ENCODE measurements at places on chromosomes 5 and 9.

GRCh38 chr5:119808474-119808873 lies 179.1 kb downstream of the FAM170A start:
- DNase-seq = no peak

- no peak for DNase-seq
Measured at GRCh38 chr9:138103111-138103848, 225.7 kb downstream of the CACNA1B start.

DNA sequence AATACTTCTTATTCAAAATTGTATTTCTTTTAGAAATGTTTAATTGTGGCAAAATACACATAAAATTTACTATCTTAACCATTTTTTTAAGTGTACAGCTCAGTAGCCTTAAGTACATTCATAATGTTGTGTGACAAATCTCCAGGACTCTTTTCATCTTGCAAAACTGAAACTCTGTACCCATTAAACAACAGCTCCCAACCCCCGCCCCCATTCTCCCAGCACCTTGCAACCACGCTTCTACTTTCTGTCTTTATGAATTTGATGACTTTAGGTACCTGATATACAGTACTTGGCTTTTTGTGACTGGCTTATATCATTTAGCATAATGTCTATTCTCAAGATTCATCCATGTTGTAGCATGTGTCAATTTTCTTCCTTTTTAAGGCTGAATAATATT lies 2.8 kb upstream of the IL5 start:
- DNase-seq = no peak

- DNase-seq = no peak
Measured at GRCh38 chr5:122863240-122863639, 17.8 kb downstream of the SNX24 start.

- no peak for DNase-seq
Measured at GRCh38 chr9:2241461-2241835, 226.3 kb downstream of the SMARCA2 start.

- no peak for DNase-seq
Measured at GRCh38 chr9:22036866-22037626, 27.9 kb upstream of the CDKN2B start.

- no peak for DNase-seq
Measured at GRCh38 chr9:90188656-90189055, 454.0 kb downstream of the DIRAS2 start.

DNA sequence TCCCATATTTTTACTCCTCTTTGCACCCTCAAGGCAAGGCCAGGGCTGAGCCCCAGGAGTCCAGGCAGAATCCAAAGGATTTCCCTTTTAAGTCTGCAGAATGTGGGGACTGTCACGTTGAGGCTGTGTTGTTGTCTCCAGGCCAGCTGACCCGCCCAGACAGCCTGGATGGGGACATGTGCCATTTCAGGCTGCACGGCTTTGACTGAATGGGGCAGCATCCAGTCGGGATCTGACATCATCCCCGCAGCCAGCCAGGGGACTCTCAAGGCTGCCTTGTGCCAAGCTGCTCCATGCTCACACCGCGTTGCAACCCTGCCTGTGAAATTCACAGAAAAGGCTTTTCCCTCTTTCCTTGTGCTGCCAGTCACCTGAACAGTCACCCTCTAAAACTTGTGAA lies 2.2 kb upstream of the ZNF366 start:
- no peak for DNase-seq

- no peak for DNase-seq
Measured at GRCh38 chr9:133449760-133450159, 10.0 kb upstream of the CACFD1 start.

DNA sequence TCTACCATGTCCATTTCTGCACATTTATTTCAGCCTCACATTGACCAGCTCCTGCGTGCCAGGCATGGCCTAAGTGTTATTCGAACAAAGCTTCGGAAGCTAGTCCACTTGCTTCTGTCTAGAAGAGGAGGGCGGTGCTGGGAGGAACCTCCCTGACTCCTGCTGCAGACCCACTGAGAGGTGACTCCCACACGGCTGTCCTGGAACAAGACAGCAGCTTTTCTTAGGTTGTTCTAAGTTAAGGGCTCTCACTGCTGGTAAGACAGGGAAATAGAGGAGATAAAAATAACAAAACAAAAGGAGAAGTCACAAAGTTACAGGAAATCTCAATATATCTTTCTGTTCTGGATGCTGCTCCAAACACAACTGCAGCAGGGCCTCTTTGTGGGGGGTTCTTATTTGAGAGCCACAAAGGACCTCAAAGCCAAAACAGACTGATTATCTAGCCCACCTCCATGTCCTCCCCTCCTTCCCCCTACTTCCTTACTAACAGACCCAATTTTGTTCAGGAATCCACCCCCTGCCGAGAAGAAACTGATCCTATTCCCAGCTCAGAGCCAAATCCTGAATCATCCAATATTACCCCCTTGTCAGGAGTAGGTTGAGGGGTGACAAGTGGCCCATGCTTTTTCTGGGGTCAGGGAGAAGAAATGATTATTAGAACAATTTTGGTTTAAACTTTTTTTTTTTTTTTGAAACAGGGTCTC lies 28.4 kb upstream of the KCNIP1 start:
- no peak for DNase-seq

DNA sequence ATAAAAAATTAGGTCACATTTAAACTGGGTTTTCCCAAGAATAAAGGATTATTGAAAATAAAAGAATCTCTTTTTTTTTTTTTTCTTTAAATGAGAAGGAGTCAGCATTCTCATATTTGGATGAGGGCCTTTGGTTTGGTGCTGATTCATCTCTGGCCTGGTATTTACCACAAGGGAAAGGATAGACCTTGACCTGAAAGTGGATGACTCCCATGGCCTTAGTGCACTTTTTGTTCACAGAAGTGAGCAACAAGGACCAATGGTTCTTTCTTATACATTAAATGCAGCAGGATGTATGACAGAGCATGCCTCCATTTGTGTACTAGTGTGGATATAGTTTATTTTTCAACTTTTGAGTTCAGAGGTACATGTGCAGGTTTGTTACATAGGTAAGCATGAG lies 6.9 kb downstream of the YTHDC2 start:
- no peak for DNase-seq

DNA sequence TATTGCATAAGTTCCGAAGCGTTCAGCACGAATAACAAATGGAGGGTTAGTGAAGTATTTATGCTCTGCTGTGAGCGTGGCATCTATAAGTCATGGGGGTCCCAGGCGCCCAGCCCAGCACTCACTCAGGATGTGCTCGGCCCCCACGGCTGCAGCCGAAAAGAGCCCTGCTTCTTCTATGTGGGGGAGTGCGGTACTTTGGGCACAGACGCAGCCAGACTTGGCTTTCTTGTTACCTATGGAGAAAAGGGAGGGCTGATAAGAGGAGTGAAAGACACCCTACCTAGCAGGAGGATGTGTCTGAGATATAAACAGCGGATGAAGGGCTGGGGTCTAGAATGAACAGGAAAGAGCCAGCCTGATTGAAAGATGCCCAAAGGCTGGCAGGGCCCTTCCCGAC lies 51.4 kb downstream of the MRPL36 start:
- DNase-seq = no peak

- DNase-seq = no peak
Measured at GRCh38 chr5:91175708-91176107, 207.4 kb downstream of the ARRDC3 start.

DNA sequence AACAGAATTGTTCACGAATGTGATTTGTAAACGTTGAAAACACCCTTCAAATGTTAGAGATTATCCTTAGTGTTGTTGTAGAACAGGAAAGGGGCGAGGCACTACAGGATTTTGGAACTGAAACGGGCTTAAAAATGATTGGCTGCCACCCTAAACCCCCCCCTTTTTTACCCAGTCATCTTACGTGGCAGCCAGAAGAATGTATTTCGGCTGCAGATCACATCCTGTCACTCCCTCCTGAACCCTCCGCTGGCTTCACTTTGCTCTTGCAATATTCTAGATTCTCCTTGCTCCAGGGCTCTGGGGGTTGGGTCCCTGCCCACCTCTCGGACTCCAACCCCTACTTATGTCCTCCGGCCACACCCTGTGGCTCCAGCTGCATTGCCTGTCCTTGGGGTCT lies 13.9 kb upstream of the UNC5A start:
- DNase-seq = no peak

- no peak for DNase-seq
Measured at GRCh38 chr5:156850206-156850751, at the start of gene PPP1R2B. Gene PPP1R2B (plus strand): TSS chr5:156850295. CDS start chr5:156850563, 268 bp downstream.

GRCh38 chr9:128231638-128232527 lies 28.7 kb downstream of the DNM1 start:
- no peak for DNase-seq

DNA sequence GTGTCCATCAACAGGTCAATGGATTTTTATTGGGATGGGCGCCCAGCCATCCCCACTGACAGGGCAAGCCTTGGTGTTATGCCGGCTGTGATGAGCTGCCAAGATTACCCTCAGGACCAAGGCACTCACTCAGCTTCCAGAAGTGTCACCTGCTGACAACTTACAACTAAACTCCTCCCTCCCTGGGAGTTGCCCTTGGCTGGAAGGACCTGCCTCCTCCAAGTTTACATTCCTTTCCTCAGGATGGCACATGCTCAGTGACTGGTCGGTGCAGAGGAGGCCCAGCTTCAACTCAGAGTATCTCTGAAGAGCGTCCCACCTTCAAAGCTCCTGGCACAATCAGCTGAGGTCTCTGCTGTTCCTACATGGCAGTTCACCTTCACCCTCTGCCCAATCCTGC lies 52.5 kb upstream of the ZBTB43 start:
- no peak for DNase-seq

DNA sequence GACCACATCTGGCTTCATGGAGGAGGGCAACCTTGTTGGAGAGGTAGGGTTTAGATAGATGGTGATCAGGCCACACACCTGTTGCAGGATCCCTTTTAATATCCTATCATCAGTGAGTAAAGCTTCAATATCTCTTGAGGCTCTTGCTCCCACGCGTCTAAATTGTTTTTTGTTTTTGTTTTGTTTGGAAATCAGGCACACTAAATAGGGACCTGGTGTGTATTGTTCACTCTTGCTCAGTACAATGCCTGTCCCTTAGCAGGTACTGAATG lies 2.6 kb upstream of the TMEM268 start:
- DNase-seq = no peak

- DNase-seq = no peak
Measured at GRCh38 chr9:7129391-7129790, 371.6 kb downstream of the KDM4C start.

DNA sequence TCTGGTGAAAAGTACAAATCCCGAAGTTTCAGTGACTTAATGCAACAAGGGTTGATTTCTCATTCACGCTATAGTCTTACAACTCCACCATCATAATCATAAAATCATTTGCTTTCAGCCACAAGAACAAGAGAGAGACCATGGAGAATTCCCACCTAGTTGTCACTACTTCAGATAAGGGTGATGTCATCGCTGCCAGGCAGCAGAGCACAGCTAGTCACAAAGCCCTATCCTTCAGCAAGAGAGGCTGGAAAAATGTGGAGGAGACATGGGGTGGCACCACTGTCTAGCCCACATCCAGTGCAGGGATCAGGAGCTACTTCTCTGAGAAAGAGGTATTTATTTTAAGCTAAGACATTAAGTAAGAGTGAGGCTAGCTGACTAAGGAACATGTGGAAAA lies 356.1 kb downstream of the YTHDC2 start:
- no peak for DNase-seq

DNA sequence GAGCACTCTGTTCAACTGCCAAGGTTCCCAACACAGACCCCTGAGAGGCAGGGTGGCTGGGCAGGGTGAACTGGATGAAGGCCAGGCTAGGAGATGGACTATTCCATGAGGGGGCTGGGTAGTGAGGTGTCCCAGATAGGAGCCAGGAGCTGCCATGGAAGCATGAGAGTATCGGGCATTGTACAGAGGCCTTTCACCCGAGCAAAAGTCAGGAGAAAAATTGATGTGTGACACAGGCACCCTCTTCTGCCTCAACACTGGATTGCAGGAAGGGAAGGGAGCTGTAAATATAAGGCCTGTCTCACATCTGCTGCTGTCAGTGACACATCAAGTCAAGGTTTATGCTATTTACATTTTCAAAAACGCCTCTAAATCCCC lies 74.6 kb downstream of the UBAP1 start:
- no peak for DNase-seq

GRCh38 chr5:176743136-176743861 lies 67.1 kb upstream of the UNC5A start:
- no peak for DNase-seq

DNA sequence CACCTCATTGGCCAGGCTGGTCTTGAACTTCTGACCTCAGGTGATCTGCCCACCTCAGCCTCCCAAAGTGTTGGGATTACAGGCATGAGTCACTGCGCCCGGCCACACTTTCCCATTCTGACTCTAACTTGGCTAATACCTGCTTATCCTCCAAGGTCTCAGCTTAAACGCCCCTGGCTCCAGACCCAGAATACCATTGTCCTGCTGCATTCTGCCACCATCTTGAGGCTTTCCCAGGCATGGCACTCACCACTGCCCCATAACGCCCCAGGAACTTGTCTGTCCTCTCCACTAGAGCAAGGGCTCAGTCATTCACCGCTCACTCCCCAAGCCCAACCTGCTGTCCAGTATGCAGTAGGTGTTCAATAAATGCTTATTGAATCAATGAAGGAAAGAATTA lies 39.8 kb downstream of the CAMK2A start:
- no peak for DNase-seq

DNA sequence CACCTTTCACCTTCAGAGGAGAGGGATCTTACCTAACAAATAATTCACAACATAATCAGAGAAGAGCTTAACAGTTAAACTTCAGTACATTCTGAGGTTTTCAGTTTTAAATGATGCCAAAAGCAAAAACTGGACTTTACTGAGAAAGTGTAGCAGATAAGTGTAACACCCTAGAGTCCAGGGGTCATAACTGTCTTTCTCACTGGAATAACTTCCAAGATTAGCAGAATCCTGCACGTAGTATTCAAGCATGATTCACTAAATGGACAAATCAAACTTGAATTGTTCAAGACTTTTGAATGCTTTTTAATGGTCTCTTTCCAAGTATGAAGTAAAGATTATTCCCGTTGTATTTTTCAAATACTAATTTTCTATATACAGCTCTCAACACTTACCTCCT lies 180.1 kb upstream of the NREP start:
- no peak for DNase-seq

DNA sequence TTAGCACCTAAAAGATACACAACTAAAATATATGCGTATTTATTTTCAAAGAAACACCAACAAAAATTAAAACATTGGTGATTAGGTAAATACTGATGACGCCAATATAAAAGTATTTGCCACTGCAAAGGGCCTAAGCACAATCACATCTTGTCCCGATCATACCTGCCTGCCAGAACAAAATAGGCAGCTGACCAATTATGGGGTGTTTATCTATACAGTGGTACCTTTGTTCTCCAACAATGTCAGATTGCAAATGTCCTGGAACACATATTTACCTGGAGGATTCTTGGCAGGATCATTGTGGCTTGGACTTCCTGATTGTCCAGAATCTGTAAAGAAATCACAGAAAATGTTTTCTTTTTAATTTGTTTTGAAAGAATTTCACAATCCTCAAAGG lies 134.5 kb downstream of the NFIB start:
- no peak for DNase-seq

- no peak for DNase-seq
Measured at GRCh38 chr9:95991326-95991725, 115.8 kb downstream of the ERCC6L2 start.

DNA sequence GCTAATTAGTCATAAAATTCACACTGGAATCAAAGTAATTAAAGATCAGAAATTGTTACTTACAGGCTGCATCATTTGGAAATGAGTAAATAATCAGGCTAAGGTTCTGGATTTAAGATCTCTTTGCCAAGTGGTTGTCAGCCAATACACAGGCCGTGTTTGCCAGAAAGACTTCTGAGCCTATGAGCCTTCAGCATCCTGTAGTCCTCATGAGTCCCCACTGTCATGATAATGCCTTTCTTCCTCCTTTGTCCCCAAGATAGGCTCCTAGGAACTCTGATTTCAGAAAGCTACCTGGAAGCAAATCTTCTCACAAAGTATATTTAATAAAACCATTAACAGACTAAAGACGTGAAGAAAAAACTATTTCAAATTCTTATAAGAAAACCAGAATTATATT lies 810.5 kb downstream of the DNAH5 start:
- DNase-seq = no peak
